ENCODE measurements at places on chromosomes 3 and 15.

DNA sequence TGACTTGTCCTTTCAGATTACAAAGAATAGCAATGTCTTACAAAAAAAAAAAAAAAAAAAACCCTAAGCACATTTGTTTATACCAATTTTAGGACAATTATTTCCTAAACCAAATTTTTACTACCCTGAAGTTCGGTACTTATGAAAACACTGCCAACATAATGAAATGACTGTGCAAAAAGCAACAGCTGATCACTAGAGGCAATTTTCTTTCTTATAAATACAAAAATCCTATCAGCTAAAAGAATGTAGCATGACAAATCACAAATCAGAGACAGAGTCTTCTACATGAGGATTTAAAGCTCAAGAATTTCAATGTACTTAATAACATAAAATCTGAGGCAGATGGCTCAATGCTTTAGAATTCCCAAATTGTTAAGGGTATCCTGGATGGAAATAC lies 191.8 kb downstream of the MAGI1 start:
- no peak for DNase-seq

DNA sequence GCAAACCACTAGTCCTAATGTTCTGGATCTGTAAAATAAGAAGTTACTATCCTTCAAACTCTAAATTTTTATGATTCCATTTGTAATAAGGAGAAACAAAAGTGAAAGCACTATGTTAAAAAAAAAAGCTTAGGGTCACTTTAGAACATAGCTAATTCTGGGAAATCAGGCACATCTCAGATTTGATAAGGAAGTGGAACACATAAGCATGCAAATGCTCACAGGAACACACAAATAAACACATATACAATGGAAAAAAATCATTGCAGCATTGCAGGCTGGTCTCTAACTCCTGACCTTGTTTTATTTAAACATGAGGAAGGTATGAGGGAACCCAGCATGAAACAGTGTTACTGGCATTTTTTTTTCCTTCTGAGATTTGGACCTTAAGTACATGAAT lies 63.2 kb upstream of the TNFSF10 start:
- DNase-seq, result no peak

- no peak for DNase-seq
Measured at GRCh38 chr3:114686621-114687020, 392.8 kb downstream of the TIGIT start.

DNA sequence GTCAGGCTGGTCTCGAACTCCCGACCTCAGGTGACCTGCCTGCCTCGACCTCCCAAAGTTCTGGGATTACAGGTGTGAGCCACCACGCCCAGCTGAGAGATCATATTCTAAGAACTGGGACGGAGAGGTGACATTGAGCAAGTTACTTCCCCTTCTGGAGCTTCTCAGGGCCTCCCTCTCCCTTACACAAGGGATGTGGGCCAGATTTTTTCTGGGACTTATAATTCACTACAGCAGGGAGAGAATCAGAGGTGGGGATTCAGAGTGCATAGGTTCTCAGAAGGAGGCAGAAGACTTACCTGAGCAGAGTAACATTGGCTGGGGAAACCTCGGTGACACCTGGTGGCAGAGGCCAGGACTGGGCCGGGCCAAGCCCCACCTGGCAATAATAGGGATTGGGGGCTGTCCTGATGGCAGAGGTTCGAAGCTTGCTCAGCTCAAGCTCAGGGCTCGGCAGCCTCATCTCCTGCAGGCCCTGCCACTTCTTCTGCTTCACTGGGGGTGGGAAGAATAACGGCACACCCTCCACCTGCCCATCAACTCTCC lies 6.8 kb downstream of the LTK start:
- DNase-seq, result no peak

DNA sequence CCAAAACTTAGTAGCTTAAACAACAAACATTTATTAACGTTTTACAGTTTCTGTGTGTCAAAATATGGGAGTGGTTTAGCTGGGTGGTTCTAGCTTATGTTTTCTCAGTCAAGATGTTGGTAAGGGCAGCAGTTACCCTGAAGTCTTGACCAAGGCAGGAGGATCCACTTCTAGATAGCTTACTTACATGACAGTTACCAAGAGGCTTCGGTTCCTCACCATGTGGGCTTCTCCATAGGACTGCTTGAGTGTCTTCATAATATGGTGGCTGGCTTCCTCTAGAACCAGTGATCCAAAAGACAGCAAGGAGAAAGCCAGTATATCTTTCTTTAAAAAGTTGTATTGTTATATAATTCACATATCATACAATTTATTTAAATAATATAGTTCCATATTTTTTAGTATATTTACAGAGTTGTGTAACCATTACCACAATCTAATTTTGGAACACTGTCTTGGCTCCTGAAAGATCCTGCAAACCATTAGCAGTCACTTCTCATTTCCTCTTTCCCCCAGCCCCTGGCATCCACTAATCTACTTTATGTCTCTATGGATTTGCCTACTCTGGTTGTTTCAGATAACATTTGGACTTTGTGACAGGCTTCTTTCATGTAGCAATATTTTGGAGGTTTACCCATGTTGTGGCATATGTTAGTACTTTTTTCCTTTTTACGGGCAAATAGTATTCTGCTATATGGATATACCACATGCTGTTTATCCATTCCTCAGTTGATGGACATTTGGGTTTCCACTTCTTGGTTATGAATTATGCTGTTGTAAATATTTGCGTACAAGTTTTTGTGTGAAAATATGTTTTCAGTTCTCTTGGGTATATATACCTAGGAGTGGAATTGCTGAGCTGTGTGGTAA lies 33.3 kb downstream of the MAPK6 start:
- DNase-seq, result no peak

DNA sequence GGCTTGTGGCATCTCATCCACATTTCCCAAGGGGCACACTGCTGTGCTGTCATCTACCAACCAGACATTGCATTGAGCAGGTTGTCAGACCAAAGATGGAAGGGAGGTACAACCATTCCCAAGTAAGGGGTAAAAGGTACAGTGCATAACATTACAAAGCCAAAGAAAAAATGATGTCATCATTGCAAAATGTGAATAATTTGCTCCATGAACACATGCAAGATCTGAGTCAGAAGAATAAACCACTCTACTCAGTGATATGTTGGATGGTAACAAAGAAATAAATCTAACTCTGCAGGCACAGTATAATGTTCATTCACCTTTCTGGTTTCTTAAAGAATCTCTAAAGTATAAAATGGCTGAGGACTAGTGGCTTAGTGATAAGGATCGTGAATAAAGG lies 202.7 kb downstream of the MAGI1 start:
- no peak for DNase-seq

DNA sequence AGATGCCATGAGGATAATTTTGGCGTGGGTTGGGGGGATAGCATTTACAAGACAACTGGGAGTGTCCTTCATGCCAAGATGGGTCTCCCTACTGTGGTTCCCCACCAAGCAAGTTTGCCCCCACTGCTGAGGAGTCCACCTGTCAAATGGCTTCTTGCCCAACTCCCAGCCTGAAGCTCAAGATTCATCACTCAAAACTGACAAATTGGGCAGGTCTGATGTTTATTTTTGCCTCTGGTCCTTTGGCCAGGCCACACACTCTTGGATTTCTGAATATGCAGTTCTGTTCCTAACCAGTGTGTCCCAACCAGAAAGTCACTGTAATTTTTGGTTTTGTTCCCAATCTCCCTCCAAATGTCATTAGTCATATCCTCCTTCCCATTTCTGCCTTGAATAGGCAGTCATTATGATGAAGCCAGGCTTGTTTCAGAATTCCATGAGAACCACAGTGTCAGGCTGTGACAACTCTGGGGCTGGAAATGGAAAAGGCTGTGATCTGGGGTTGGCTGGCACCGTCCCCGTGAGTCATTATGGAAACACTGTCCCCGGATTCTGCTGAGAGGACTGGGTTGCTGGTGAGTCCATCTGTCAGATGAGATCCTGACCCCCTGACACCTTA lies 29.3 kb upstream of the MEF2A start:
- no peak for DNase-seq

DNA sequence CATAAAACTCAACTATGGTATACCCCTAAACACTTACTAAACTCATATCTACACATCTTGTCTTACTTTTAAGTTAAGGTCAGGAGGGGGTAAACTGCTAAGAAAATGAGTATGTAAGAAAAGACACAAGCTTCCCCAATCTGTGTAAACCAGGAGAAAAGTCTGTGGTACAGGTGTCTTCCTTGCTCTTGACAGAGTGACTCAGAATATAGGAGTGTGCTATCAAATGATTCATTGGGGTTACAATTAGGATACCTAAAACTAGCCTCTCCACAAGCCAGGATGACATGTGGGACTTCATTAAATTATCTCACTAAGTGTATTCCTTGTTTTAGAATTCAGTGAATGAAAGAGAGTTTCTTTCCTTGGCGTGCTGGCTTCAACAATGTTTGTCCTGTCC lies 274.8 kb downstream of the BBX start:
- no peak for DNase-seq

DNA sequence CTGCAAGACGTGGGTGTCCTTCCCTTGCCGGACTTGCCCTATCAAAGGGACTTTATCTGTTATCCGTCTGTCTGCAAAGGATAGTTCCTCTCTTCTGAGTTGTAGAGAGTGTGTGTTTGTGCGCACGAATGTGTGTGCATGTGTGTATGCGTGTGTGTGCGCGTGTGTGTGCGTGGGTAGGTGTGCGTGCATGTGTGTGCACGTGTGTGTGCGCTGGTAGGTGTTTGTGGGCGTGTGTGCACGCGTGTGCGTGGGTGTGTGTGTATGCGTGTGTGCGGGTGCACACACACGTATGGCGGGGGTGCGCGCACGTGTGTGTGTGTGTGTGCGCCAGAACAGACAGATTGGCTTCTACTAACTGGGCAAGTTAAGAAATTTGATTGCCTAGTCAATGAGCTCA lies 4.1 kb upstream of the BMF start:
- DNase-seq, result no peak

- no peak for DNase-seq
Measured at GRCh38 chr15:35170207-35170606, 85.1 kb upstream of the NANOGP8 start.

GRCh38 chr15:64749167-64749566 lies 26.2 kb downstream of the RBPMS2 start:
- DNase-seq, result no peak

DNA sequence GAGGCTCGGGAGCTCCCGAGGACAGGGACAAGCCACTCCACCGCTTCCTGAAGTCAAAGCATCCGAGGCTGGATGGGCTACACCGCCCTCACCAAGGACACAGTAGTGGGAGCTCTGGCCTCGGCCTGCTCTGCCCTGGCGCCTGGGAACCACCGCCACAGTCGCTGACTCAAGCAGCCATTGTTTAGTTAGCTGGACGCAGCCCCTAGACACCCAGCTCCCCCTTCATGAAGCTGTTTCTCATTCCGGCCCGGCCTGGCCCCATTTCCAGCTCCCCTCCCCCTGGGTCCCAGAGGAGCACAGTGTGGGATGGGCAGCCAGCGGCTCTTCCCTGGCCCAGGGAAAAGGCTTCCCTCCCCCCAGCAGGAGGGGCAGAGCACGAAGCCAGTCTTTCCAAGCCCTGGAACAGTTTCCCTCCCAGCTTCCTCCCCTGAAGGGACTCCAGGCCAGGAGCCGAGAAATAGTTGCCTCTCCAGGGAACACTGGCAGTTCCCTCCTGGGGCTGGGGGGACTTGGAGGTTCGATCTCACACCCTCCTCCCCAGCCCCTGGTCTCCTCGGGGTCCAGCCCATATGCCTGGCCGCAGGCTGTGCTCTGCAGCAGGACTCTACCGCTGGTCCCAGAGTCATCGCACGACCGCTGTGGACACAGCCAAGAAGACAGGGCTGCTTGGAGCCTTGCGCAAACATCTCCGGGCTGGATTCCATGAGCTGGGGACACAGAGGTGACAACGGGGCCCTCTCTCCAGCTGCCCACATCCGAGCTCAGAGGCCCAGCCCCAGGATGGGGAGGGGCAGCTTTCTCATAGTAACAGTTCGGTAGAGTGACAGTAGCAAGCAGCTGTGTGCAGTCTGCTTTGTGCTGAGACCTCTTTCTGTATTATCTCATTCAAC lies 10.0 kb downstream of the PLXND1 start:
- DNase-seq, result no peak

GRCh38 chr3:13308380-13308801 lies 111.7 kb downstream of the NUP210 start:
- no peak for DNase-seq

GRCh38 chr3:14791343-14791945 lies 27.3 kb upstream of the FGD5 start:
- no peak for DNase-seq

DNA sequence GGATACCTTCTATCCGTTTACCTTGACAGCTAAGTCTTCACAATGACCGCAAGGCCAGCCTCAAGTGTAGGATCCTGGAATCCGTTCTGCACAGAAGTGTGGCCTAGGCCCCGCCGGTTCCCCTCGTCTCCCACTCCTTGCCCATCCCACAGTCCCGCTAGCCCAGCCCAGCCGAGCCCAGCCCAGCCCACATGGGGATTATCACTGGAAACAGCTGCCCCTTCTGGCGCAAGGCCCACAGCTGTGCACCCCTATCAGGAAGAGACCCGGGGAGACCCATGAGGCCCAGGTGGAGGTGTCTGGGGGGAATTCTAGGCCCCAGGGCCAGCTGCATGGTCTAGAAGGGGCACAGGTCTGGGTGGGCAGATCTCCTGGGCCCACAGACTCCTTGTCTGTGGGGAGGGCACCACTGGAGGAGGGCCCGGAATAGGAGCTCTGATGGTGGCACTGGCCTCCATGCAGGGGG lies 27.9 kb upstream of the KLF13 start:
- no peak for DNase-seq

DNA sequence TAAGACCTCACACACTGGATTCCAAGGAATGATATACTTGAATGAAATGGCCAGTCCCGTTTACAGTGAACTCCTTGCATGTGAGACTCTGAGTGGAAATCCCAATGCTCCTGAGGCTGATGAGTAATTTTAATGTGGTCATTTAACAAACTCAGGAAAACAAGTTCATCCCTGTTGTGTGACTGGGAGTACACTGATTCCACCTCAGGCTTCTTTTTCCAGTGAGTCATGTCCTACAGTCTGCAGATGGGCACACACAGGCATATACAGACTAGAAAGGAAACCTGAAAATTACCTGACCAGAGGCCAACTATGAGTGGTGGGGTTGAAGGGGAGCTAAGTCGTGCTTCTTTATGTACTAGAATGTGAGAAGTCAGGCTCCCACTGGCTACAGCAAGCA lies 5.8 kb downstream of the SQOR start:
- no peak for DNase-seq

DNA sequence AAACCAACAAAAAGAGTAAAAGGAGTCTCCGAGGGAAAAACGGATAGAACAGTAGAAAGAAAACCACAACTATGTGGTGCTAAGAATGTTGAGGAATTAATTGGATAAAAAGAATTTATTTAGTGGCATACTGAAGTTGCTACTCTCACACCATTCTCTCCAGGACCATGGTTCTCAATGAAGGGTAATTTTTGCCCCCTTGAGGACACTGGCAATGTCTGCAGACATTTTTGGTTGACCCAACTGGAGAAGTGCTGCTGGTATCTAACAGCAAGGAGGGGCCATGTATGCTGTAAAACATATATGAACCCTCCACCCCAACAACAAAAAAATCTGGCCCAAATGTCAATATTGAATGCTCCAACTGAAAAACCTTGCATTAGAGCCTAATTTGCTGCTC lies 85.9 kb upstream of the CSPG5 start:
- DNase-seq, result no peak
